ENCODE measurements at places on chromosomes 16 and 17. TPM values are rescaled to one million over a fixed set of nuclear protein-coding genes. Genes with fewer than 3 reads are reported as not detected.

DNA sequence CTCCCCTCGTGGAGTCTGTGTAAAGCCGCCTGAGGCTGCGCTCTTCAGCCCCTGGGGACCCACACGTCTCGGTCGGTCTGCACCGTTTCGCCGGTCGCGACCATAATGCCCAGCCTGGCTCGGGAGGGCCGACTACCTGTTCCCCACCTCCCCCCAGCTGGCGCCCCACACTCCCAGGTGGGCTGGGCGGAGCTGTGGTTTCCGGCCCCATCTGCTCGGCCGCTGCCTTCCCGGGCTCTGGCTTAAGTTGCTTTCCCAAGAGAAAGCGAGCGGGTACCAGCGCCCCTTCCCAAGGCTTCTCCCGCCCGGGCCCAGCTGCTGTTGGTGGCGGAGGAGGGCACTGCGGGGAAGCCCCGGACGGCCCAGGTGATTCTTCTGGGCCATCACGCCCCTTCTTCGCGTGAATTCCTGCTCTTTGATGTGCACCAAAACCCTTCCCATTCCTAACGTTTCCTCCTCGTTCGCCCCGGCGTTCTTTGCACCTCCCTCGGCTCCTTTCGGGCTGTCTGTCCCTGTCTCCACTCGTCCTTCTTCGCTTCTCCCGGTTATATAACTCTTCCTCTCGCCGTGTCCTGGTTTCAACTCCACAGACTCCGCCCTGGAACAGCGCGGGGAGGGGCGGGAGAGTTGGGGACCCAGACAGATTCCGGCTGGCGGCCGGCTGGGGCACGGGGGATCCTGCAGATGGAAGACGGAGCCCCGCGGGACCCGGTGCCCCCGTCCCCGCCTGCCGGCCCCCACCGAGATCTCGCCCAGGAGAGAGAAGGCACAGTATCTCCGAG lies 2.0 kb downstream of the KDM6B start:
- H3K36me3 ChIP-seq, result no peaks in the 10 kb centered on the region
- no peak for DNase-seq
- peaks cover 31% of the 10 kb centered on the region for H3K4me1 ChIP-seq

DNA sequence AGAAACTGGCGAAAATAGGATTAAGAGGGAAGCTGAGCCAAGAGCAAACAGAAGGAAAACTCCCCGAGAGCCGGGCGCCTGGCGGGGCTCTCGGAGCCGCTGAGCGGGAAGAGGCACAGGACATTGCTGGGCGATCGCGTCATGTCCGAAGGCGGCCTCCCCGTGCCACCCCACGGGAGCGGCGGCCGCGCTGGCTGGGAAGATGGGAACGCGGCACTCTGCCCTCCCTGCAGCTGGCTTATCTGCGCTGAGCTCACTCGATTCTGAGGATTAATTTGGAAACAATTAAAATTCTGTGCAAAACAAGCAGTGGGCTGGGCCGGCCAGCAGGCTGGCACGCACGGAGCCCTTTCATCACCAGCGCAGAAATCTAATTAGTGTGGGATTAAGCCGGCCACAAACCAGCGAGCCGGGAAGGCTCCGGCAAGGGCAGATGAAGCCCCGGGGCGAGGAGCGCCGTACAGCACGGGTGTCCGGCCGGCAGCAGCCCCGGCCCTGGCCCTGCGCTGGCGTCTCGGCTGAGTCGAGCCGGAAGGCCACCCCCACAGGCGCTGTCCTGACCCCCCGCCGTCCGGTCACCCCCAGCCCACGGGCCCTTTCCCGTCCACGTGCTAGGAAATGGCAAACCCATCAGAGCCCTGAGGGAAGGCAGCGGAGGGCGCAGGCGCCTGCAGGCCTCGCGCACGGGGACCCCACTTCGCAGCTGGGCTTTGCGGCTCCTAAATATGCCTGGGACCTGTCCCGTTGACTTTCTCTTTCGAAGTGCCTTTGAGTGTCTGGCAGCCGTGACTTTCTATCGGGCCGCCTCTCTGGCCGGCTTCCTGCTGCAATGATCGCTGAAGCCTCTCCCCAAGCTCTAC lies 37.9 kb downstream of the SOX8 start:
- H3K4me1 ChIP-seq, result no peaks in the 10 kb centered on the region
- H3K4me3 ChIP-seq, result no peak overlapping the region
- no peak for DNase-seq

- no peak for DNase-seq
- H3K4me1 ChIP-seq, result no peaks in the 10 kb centered on the region
- H3K27ac ChIP-seq, result no peak overlapping the region
- H3K4me3 ChIP-seq, result no peak overlapping the region
- no peaks in the 10 kb centered on the region for H3K27me3 ChIP-seq
These were observed 52.9 kb downstream of the ABAT start for GRCh38 chr16:8727131-8727806.

- peak; percentile 72 for DNase-seq
- no peak overlapping the region for H3K27ac ChIP-seq
- no peaks in the 10 kb centered on the region for H3K36me3 ChIP-seq
- H3K27me3 ChIP-seq, result no peaks in the 10 kb centered on the region
- no peaks in the 10 kb centered on the region for H3K4me1 ChIP-seq
These were observed 26.3 kb downstream of the AARSD1 start for GRCh38 chr17:42937712-42938596.

- H3K27me3 ChIP-seq, result no peaks in the 10 kb centered on the region
- peak within 1 kb of the TSS; percentile 82 for H3K4me3 ChIP-seq
- no peak within 1 kb of the TSS for H3K27ac ChIP-seq
- peak; percentile 100 for DNase-seq
- peaks cover 20% of the 10 kb centered on the region for H3K4me1 ChIP-seq
These were observed at the start of gene PRR11 for GRCh38 chr17:59155439-59156177. Gene PRR11 (plus strand): TSS chr17:59155746. CDS start chr17:59169753, 14,007 bp downstream.

- peak overlapping the region; percentile 89 for H3K4me3 ChIP-seq
- H3K27ac ChIP-seq, result peak overlapping the region; percentile 95
- no peaks in the 10 kb centered on the region for H3K27me3 ChIP-seq
- DNase-seq, result peak; percentile 57
- peaks cover 46% of the 10 kb centered on the region for H3K4me1 ChIP-seq
- H3K36me3 ChIP-seq, result peaks cover 5% of the 10 kb centered on the region
These were observed 13.8 kb upstream of the BCAR1 start for GRCh38 chr16:75264999-75265910.

DNA sequence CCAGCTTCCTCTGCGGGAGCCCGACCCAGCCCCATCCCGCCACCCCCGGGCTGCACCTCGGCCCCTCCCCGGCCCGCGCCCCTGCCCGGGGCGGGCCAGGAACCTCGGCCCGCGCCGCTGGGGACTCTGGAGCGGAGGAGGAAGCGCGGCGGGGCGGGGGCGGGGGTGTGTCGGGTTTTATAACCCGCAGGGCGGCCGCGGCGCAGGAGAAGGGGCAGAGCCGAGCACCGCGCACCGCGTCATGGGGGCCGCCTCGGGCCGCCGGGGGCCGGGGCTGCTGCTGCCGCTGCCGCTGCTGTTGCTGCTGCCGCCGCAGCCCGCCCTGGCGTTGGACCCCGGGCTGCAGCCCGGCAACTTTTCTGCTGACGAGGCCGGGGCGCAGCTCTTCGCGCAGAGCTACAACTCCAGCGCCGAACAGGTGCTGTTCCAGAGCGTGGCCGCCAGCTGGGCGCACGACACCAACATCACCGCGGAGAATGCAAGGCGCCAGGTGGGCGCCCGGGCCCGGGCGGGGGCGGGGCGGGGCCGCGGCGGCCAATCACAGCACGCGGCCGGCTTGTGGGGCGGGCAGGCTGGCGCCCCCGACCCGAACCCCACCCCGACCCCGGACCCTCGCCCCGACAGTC lies at the start of gene ACE:
Gene ACE, plus strand, starts transcription at position 208 of the 626 bp plus-strand sequence. Its CDS starts 34 bp downstream, at position 242.
- peak within 1 kb of the TSS; percentile 67 for H3K4me3 ChIP-seq
- H3K27me3 ChIP-seq, result no peaks in the 10 kb centered on the region
- no peaks in the 10 kb centered on the region for H3K36me3 ChIP-seq
- H3K27ac ChIP-seq, result peak within 1 kb of the TSS; percentile 76
- H3K4me1 ChIP-seq, result peaks cover 13% of the 10 kb centered on the region

DNA sequence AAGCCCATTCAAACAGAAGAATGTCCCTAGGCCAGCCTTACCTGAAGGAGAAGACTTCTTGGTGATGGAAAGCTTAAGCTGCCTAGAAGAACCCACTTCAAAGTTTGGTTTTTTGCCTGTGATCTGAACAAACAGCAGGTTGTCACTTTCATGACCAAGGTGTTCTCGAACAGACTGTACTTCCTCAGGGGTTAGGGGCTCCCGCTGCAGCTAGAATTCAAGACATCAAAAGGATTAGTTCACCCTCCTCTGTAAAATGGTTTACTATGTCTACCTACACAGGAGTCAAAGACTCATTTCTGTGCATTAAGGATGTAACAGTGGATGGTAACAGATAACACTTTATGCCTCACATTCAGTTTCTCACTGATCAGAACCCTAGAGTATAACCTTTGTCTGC lies 13.2 kb downstream of the CIAPIN1 start:
- no peak for DNase-seq
- H3K36me3 ChIP-seq, result peaks cover 8% of the 10 kb centered on the region
- H3K4me1 ChIP-seq, result no peaks in the 10 kb centered on the region
- no peak overlapping the region for H3K27ac ChIP-seq

DNA sequence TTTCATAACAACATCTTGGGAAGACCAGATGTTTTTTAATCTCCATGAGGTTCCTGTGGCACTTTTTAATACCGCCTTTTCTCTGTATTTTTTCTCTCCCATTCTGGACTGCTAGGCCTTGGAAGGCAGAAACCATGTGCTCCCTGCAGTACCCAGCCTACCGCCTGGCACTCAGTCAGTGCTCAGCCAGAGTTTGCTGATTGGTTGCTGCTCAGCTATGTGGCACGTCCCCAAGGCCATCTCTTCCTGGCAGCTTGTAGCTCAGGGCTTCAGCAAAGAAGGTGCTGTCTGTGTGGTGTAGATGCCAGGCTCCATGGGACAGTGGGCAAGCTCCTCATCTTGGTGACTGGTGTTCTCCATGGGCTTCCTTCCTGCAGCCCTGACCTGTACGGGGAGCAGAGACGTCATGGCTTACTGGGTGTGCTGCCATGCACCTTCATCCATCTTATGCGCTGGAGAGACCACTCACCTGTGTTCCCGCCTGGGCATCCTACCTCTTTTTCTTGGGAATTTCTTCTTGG lies 86.7 kb downstream of the CLEC16A start:
- H3K4me1 ChIP-seq, result no peaks in the 10 kb centered on the region
- H3K36me3 ChIP-seq, result no peaks in the 10 kb centered on the region
- no peak overlapping the region for H3K4me3 ChIP-seq
- no peaks in the 10 kb centered on the region for H3K27me3 ChIP-seq

- H3K36me3 ChIP-seq, result peaks cover 3% of the 10 kb centered on the region
- peak overlapping the region; percentile 94 for H3K4me3 ChIP-seq
- no peaks in the 10 kb centered on the region for H3K27me3 ChIP-seq
- peaks cover 12% of the 10 kb centered on the region for H3K4me1 ChIP-seq
- DNase-seq, result no peak
These were observed 482 bp downstream of the BAHCC1 start for GRCh38 chr17:81395600-81396277.

GRCh38 chr17:32520737-32521404 lies 34.1 kb downstream of the CDK5R1 start:
- no peaks in the 10 kb centered on the region for H3K36me3 ChIP-seq
- no peak overlapping the region for H3K4me3 ChIP-seq
- no peaks in the 10 kb centered on the region for H3K27me3 ChIP-seq
- no peaks in the 10 kb centered on the region for H3K4me1 ChIP-seq
- H3K27ac ChIP-seq, result no peak overlapping the region

- DNase-seq, result no peak
- H3K4me3 ChIP-seq, result no peak overlapping the region
- H3K36me3 ChIP-seq, result no peaks in the 10 kb centered on the region
- no peaks in the 10 kb centered on the region for H3K4me1 ChIP-seq
- H3K27ac ChIP-seq, result no peak overlapping the region
These were observed 80.2 kb downstream of the HS3ST4 start for GRCh38 chr16:25771812-25772568.

- peak overlapping the region; percentile 88 for H3K4me3 ChIP-seq
- H3K27ac ChIP-seq, result peak overlapping the region; percentile 81
- H3K36me3 ChIP-seq, result 0 out of 2 replicates have a peak, but pooled peaks cover 1% of the 10 kb centered on the region
- no peak for DNase-seq
- no peaks in the 10 kb centered on the region for H3K27me3 ChIP-seq
These were observed 487 bp downstream of the RANBP10 start for GRCh38 chr16:67805718-67806427.

- no peaks in the 10 kb centered on the region for H3K36me3 ChIP-seq
- no peak for DNase-seq
- H3K27ac ChIP-seq, result no peak overlapping the region
- no peaks in the 10 kb centered on the region for H3K27me3 ChIP-seq
- H3K4me1 ChIP-seq, result no peaks in the 10 kb centered on the region
- H3K4me3 ChIP-seq, result no peak overlapping the region
These were observed 38.9 kb downstream of the KCNJ2 start for GRCh38 chr17:70208080-70208794.

DNA sequence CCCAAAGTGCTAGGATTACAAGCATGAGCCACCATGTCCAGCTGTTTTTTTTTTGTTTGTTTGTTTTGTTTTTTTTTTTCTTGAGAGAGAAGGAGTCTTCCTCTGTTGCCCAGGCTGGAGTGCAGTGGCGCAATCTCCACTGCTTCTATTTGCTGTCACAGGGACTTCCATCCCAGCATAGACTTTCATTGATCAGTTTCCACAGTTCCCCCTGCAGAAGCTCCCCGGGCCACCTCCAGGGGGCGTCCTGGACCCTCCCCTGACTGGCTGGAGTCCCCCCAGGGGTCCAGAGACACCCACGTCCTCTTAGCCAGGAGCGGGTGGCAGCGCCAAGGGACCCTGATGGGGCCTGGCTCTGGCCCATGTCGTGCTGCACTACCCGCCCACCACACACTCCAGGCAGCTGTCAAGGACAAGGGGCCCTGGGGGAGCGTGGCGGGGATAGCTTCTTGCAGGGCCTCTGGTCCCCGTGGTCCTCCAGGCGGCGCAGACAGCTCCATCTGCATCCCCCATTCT lies 3.1 kb upstream of the NPW start:
- H3K27me3 ChIP-seq, result no peaks in the 10 kb centered on the region
- H3K4me1 ChIP-seq, result peaks cover 11% of the 10 kb centered on the region
- no peak overlapping the region for H3K4me3 ChIP-seq

DNA sequence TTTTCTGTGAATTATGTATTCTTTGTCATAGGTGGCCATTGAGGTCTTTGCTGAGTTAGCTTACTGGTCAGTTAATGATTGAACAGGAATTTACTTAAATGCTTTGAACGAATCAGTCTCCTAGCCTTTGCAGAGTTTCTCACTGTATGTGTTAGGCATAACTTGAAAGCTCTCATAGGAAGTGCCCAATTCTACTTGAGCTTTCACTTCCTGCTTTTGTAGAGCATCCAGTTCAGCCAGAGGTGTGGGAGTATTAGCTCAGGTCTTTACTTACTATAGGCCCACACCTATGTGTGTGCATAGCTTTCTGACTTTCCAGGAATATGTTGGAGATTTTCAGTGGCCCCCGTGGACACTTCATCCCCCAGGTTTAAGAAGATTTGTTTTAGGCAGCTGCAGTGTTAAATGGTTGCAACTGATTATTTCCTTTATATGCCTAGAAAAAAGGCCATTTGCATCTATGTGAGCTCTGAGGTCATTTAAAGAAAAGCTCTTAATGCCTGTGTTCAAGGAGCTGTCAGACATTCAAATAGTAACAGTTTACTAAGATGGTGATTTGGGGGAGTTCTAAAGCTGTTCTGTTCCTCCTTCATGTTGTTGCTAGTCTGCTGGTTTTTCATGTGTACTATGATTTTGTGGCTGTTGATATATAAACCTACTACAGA lies 62.3 kb downstream of the PHKB start:
- no peak overlapping the region for H3K4me3 ChIP-seq
- peaks cover 8% of the 10 kb centered on the region for H3K4me1 ChIP-seq
- no peaks in the 10 kb centered on the region for H3K27me3 ChIP-seq
- no peak overlapping the region for H3K27ac ChIP-seq

CAVIN1 gene
- total RNA-seq, result 173 TPM

CMTM4 gene
- 106 TPM for total RNA-seq

SETD1A gene
- 21.5 TPM for total RNA-seq

MYO19 gene
- 153 TPM for total RNA-seq

MAF gene
- total RNA-seq, result 4.2 TPM

CARD14 gene
- 1.3 TPM for total RNA-seq
